Activated T-cell treated with anti-CD3 and anti-CD28 coated beads for 1 hour (primary cell): ENCODE measurements at places on chromosomes 3 and 15.

- no peak for DNase-seq
Measured at GRCh38 chr3:38634111-38634510, 15.4 kb downstream of the SCN5A start.

- no peak for DNase-seq
Measured at GRCh38 chr3:54069961-54070360, 52.4 kb upstream of the CACNA2D3 start.

DNA sequence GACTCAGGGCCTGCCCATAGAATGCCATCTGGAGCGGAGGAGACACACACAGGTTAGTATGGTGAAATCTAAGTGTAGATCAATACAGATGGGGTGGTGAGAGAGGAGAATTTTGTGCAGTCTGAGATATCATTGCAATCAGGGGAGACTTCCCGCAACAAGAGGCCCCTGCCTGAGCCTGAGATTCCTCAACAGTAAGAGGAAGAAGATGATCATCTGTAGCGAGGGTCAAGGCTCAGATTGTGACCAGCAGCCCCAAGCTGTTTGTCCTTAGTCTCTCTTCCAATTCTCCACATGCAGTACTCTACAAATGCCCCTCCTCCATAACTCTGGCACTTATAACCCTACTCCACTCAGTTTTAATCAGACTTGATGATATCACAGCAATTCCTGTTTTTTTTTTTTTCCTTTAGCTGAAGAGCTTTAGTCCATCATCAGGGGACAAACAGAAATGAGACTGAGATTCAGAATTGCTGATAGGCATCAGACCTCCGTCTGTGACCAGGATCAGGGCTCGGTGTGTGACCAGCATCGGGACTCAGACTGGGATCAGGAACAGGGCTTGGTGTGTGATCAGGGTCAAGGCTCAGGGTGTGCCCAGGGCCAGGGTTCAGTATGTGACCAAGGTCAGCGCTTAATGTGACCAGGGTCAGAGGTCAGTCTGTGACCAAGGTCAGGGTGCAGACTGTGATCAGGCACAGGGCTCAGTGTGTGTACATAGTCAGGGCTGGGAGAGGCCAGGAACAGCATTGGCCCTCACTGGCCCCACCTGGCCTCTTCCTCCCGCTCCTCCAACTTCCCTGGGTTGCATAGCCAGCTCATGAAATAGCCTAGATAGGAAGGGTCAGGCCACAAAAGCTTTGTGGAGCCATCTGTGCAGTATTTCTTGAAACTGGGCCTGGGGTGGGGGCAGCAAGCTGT is 14.1 kb downstream of the LOXL1 start:
- DNase-seq = no peak

- no peak for DNase-seq
Measured at GRCh38 chr15:60760646-60761504, 281.9 kb upstream of the ICE2 start.

GRCh38 chr15:82849556-82850512 is 40.4 kb downstream of the WHAMM start:
- DNase-seq = peak; percentile 16

DNA sequence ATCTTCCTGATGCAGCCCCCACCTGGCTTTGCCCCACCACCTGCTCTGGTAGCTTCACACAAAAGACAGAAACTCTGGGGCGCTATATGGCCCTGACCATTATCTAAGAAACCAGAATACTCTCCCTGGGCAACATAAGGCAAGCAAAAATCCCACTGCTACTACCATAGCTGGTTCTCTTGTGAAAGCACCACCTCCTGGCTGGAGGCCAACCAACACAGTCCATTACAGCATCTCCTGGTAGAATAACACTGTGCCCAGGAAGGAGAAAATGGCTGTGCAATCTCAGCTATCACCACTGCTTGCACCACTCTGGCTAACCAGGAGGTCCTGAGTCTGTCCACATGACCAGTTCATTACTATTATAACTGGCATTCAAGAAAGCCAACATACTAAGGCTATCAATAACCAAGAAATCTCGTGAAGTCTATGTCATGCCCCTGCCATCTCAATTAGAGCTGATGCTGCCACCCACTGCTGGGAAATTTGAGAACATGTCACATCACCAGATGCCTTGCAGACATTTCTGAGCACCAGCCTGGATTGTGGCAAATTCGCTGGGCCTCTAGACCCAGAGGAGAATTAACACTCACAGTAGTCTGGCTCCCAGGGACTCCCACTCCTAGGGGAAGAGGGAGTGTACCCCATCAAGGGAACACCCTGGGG is 1114.8 kb downstream of the ROBO2 start:
- no peak for DNase-seq

DNA sequence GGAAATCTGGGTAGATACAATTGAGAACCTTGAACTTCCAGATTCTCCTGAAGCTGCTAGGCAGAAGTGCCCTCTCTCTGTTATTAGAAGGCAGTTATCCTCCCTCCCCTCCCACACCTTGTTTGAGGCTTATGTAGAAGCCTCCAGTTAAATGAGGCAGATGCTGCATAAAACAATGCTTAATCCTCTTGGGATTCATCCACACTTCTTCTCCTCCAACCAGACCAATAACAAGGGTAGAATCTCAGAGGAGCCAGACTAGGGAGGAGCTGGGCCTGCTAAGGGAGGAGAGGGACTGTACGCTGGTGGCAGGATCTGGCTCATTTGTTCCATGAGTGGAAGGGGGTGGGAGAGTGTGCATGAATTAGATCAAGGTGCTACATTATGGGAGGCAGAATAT is 88.3 kb upstream of the PRR23C start:
- no peak for DNase-seq

- DNase-seq = no peak
Measured at GRCh38 chr3:185387646-185388045, 24.7 kb downstream of the MAP3K13 start.

DNA sequence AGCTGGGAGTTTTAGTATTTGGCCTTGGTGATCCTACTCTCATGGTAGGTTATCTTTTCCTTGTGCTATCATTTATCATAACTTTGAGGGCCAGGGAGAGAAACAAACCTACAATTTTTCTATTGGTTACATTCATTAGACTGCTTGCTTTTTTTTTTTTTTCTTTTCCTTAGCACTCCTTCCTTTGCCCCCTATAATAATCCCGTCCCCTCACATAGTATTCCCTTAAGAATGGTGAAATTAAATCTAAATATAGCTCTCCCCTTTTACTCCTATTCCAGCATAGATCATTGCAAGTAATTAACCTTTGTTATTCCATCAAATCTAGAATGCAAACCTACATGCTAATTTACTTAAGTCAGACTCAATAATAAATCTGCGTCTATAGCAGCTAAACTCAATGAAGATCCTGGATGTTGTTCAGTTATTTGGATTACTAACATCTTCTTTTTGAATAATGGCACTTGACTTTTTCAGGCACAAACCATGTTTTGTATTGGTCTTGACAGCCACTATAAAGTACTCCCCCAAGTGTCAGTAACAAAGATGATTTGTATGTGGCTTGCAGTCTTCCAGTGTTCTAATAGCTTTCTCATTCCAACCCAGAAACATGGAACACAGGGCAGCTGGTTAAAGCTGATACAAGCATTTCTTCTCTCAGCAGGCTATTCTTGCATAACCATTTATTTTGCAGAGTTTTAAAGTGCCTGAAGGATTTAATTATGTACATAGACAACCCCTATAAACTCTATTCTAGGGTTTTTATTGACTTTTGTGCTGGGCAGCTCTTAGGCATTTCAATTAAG is 420.6 kb downstream of the MECOM start:
- DNase-seq = no peak

DNA sequence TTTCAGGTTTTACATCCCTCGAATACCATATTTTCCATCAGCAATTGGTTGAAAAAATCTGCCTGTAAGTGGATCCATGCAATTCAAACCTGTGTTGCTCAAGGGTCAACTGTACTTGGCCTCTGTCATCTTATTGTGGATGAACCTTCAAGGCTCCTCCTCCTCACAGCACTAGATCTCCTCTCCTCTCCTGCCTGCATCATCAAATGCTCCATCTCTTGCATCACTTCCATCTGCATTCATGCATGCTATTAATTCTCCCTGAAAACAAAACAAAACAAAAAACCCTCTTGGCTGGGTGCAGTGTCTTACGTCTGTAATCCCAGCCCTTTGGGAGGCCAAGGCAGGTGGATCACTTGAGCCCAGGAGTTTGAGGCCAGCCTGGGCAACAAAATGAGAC is 10.1 kb downstream of the BCL2L10 start:
- no peak for DNase-seq

DNA sequence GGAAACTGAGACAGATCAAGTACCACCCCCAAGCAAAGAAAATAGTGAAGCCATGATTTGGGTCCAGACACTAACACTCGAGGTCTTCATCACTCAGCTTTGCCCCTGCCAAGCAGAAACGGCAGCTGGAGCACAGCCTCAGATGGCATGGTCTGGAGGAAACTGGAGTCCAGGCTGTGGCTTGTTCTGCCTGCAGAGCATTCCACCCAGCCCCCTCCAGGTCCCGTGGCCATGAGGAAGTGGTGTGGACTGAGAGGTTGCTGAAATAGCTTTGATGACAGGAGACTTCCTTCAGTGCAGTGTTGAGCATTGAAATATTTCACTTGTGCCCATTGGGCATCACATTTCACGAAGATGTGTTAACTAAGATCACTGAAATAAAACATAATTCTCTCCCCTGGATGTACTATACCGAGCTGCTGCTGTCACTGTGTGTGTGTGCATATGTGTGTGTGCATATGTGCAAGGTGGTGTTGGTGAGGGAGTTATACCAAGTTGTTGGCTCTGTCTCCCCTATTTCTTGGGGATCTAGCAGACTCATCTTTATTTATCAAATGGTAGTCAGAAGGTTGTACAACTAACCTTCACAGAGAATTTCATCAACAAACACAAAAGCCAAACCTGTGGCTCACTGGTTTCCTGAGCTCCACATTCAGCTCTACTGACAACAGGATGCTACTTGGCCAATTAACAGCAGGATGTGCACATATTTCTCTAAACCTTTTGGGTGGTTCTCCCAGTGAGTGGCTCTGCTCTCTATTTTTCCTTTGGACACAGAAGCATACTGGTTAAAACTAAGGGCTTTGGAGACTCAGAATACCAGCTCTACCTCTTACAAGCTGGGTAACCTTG is 660.1 kb upstream of the CFAP20DC start:
- no peak for DNase-seq

- no peak for DNase-seq
Measured at GRCh38 chr3:134034005-134034785, 4.5 kb upstream of the SLCO2A1 start.

DNA sequence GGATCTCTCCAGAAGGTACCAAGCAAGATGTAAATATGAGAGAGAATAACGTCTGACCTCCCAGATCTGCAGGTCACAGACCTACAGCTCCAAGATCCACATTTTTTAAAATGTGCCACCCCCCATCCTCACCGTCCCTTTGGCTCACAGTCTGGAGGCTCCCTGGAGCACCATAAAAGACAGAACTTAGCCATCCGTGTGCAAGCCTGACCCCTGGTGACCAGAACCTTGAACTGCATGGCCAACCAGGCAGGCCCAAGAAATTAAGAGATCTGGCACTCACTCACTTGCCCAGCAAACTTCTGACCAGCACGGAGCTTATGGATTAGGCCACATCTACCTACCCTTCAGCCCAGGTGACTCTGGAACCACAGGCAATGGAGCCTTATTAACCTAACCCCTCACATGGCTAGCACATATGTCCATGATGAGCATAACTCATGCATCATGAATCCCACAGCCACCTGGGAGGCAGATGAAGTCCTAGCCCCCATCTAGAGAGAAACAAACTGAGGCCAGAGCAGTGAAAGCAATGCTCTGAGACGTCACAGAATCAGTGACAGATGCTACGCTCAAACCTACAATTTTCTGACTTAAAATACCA is 275.3 kb downstream of the UACA start:
- peak; percentile 66 for DNase-seq

DNA sequence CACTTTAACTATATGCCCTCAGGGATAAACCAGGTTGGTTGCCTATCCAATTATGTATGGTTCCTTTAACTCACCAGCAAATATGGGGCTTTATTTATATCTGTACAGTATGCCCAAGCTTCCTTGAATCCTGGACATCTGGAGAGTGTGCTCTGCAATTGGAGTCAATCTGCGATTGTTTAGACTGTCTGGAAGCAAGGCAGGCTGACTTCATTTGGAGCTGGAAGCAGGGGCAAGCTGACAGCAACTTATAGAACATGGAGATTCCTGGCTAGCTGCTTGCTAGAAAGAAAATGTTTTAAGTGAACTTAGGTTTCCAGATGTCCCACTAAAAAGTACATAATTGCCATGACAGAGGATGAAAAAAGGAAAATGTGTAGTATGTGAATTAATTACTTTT is 63.7 kb upstream of the TPRG1 start:
- no peak for DNase-seq

DNA sequence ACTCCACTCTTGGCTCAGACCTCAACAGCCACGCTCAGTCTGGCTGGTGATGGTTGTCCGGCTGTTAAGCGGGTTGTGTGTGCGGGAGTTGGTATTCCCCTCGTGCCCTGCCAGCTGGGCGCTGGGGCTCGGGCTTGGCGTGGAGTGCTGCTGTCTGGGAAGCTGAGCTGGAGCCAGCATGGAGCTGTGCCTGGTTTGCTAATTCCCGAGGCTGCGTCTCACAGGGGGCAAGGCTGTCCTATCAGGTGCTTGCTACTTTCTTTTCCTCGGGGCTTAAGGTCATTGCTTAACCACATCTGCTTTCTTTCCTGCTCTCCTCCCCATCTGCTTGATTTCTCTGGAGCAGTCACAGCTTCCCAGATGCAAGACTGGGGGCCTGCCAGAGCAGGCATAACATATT is 29.9 kb downstream of the PDIA5 start:
- DNase-seq = no peak

- no peak for DNase-seq
Measured at GRCh38 chr3:44914936-44915335, 40.5 kb downstream of the TGM4 start.

- no peak for DNase-seq
Measured at GRCh38 chr3:118818386-118818785, 216.3 kb downstream of the IGSF11 start.

DNA sequence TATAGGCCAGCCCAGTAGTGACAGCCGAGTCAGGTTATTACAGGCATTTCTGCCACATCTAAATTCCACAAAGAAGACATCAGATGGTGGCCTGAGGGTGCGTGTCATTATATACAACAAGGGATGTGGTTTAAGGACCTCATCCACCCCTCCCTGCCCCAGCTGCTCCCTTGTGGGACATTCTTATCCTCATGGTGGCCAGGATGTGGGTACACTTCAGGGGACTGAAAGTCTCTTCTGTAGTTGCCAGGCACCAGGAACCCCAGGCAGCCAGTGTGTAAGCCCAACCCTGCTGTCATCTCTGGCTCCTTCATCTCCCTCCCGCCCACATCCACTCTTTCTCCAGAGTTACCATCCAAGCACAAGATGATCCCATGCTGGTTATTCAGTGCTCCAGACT is 224.9 kb upstream of the TOPAZ1 start:
- no peak for DNase-seq

- DNase-seq = peak; percentile 9
Measured at GRCh38 chr3:192892981-192893700, 24.5 kb downstream of the MB21D2 start.

- no peak for DNase-seq
Measured at GRCh38 chr3:149657321-149657925, 402 bp downstream of the WWTR1 start.

DNA sequence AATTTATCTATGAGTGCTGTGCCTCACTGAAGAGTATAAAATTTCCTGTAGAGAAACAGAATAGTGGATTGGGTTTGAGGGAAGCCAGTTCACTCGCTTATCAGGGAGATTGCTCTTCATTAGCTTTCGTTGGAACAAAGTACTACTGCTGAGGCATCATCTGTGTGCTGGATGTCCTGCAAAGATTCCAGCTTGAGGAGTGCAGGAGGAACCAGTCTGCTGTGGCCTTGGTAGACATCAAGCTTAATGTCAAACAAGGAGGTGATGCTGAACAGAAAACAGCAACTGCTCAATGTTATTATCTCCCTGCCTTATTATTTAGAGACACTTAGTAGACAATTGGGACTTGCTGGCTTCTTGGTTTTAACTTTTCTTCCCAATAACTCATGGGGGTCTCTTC is 297.5 kb upstream of the DPH6 start:
- no peak for DNase-seq
